ENCODE measurements at places on chromosomes 6 and 20. TPM values are rescaled to one million over a fixed set of nuclear protein-coding genes. Genes with fewer than 3 reads are reported as not detected.

DNA sequence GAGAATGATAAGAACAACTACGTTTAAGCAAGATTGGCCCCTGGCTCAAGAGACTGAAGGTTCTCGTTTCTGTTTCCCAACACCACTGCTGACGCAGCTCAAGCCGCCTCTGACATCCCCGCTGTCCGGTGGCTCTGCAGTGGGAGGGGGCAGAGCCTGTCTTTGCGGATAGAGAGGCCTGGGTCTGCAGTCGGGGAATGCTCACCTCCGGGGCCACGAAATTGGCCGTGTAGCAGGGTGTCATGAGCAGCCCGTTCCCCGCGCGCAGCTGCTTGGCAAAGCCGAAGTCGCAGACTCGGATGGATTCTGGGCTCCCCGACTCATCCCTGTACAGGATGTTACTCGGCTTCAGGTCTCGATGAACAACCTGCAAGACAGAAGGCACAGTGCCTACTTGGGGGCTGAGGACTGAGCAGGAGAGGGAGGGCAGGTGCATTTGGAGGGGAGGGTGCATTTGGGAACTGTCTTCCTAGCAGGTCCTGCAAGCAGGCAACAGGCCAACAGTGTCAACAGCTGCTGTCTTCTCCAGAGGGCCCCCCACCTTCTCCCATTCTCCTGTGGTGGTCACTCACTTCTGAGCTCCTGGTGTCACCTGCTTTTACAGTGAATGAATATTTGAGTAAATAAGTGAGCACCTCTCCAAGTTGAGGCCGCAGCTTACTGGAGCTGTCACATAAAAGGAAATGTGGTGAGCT, 40.5 kb upstream of the MPC1 start:
- no peak for DNase-seq

The PPIL6 gene
- 0.48 TPM for polyA plus RNA-seq

The SIGLEC1 gene
- polyA plus RNA-seq: not detected

The OPN5 gene
- not detected for polyA plus RNA-seq

The BTBD3 gene
- 30.2 TPM for polyA plus RNA-seq

The OR2B3 gene
- polyA plus RNA-seq: not detected

The B4GALT5 gene
- polyA plus RNA-seq: 32.5 TPM

- no peak for DNase-seq
Measured at GRCh38 chr6:88761237-88762031, 202.0 kb downstream of the RNGTT start.

The FNDC1 gene
- polyA plus RNA-seq: 0.10 TPM

The CLVS2 gene
- polyA plus RNA-seq: under 0.01 TPM

GRCh38 chr20:64036346-64037198, 590 bp downstream of the C20orf204 start:
- no peak for DNase-seq

The SIRPB1 gene
- 1.1 TPM for polyA plus RNA-seq

- no peak for DNase-seq
Measured at GRCh38 chr20:17430125-17430950, 100.8 kb downstream of the BFSP1 start.

GRCh38 chr6:29651413-29652197, 5.3 kb upstream of the MOG start:
- no peak for DNase-seq

GRCh38 chr20:12965212-12965869, 43.4 kb upstream of the SPTLC3 start:
- DNase-seq: no peak

DNA sequence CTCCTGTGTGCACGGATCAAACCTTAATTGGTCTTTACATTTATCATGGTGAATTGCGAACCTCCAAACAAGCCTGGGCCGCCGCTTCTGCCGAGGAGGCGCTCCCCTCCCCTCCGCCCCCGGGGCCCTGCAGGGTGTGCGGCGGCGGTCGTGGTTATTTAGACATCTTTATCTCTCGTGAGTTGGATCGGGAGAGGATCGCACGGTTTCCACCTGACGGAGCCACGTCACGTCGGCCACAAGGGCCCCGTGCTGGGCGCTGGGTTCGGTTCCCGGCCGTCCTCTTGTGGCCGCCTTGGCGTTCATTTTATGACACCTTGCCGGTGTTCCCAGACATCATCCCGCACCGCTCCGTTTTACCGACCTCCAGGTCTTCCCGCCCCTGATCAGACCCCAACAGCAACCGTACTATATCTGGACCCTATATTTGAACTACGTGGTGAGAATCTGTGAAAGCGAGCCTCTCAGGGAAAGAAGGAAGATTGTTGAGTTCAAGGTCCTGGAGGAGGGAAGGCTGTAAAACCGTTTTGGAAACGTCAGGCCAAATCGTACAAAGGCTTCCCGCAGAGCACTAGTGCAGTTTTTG, 1.3 kb upstream of the CNR1 start:
- no peak for DNase-seq

All from BJ (cell line).